ENCODE measurements at places on chromosomes 2 and 18.

DNA sequence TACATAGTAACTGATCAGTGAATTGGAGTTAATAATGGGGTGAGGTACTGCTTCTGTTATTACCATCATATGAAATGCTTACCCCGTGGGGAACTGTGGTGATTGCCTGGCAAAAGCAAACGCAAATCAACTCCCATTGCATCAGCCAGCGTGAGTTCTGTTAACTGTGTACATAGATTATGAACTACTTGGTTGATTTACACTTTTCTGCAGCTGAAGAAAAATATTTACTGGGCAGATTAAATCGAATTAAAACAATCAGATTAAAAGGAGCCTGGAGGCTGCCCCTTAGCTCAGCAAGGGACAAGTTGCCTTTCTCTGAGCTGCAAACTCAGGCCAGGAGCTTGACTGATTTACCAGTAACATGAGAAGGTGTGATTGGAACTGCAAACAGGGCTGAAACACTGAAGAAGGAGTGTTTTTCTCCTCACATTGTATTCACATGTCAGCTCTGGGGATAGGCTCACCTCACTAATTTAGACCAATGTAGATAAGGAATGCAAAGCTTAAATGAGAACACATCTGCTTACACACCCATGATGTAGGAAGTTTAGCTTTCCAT is 220.1 kb downstream of the OSR1 start:
- no peak for DNase-seq

GRCh38 chr18:42211201-42211600 is 256.2 kb downstream of the PIK3C3 start:
- DNase-seq, result no peak

GRCh38 chr2:98731894-98732349 is 990 bp upstream of the MGAT4A start:
- peak; percentile 59 for DNase-seq

DNA sequence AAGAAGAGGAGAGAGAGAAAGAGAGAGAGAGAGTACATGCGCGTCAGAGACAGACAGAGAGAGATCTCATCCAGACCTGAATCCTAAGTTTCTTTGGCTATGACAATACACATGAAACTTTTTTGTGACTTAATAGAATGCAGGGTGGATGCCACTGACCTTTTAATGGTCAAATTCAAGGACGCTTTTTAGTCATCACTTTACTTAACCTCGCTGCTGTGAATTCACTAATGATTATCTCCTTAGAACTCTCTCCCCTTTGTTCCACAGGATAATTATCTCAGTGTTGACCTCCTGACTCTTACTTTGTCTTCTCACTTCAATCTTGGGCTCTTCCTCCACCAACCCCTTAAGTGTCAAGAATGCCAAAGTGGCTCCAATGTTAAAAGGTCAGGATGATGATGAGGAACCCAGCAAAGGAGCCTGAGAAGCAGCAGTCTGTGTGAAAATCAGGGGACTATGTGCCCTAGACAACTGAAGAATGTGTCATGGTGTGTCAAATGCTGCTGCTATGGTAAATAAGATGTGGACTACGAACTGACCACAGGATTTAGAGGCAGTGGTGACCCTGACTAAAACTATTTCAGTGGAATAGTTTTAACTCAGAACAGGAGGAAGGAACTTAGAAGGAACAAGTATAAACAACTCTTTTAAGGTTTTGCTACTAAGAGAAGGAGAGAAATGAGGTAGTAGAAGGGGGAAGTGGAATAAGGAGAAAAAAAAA is 382.1 kb downstream of the ZEB2 start:
- DNase-seq, result no peak

GRCh38 chr2:109174214-109174613 is 45.2 kb downstream of the SH3RF3 start:
- DNase-seq, result no peak

DNA sequence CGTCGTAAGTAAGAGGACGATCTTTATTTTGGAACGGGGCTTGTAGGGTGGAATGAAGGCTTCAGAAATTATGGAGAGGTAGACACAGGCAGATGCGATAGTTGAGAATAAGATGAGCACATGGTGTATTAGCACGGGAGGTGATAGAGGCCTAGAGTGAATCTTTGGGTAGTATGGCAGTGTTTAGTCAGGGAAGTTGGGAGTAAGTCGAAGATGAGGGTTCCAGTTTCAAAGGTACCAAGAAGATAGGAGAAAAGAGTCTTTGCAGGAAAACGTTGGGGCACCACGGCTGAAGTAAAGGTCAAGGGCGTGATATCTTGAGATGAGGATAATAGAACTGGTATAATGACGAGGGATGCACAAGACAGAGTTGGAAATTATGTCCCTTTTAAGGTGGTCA is 654 bp downstream of the PIK3C3 start:
- peak; percentile 14 for DNase-seq

- peak; percentile 48 for DNase-seq
Observed at GRCh38 chr2:5915881-5916310, 223.7 kb downstream of the SOX11 start.

DNA sequence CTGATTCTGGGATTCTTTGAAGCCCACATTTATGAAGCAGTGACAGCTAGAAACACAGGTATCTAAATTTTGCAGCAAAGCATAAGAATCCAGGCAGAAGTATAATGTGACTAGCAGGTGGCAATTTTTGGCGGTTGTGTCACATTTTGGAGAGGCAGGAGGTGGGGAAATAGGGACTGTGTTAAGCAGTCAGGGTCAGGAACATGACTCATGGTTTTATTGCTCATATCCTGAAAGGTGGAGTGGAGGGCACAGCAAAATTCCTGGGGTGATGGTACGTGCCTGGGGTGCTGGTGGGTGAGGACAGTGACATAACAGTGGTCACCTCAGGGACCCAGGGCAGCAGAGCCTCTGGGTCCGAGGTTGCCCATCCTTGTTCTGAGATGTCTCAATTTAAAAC is 63.5 kb upstream of the TTN start:
- DNase-seq, result peak; percentile 17

DNA sequence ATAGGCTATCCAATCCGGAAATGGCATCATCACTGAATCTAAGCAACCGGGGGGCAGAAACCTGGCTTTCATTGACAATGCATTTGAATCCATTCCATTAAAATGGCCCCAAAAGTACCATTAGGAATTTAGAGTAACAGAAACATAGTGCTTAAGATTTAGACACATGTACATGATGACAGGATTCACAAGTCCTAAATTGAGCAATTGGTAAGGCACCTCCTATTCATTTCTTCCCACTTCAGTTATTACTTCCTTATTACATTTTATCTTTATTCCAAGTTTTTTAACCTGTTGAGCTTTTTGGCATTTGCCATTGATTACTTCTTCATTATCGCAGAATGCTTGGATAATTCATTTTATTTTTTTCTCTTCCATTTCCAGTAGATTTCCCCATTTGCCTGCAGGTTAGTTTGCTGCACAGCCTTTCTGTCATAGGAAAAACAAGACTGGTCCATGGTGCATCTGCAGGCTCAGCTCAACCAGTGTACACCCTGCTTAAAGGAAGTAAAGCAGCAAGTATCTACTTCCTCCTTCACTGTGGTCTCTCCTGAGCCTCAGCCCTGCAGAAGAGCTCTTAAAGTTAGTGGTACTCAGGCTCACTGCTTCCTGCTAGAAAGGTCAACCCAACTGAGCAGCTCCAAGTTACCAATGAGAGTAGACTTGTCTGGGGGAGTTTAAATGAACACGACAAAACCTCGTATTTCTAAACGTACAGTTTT is 89.2 kb downstream of the DOCK10 start:
- DNase-seq, result peak; percentile 90
